IPS-NIHi11 (cell line): ENCODE measurements at places on chromosomes 2 and 18.

DNA sequence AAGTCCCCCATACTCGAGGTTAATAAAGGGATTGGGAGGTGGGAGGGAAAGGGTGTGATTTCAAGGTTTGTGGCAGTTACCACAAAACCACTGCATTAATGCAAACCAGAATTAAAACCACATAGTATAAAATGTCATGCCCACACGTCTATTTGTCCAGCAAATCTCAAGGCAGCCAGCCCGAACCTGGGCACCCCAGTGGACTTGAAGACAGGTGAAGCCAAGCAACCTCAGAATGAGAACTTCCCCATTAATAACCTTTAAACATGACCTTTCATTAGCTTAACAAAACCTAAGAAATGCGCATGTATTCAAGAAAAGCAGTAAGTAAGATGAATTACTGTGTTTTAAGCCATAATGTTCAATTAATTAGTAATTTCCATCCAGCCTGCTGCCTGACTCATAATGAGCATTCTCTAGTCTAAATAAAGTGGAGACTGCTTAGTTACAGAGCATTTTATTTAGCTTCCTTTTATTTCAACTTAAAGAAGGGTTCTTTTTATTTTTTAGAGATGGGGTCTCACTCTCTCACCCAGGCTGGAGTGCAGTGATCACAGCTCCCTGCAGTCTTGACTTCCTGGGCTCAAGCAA is 229.6 kb downstream of the FAM210A start:
- no peak for DNase-seq

DNA sequence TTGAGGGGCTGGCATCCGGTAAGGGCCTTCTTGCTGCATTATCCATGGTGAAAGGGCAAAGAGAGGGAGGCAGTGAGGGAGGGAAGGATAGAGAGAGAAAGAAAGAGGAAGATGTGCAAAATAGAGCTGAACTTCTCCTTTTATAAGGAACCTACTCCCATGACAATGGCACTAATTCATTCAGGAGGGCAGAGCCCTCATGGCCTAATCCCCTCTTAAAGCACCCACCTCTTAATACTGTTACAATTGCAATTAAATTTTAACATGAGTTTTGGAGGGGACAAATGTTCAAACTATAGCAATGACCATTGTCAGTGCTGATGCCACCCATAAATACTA is 60.2 kb downstream of the CXCR4 start:
- no peak for DNase-seq

- DNase-seq: peak; percentile 41
Measured at GRCh38 chr2:46010925-46011490, 286.2 kb upstream of the EPAS1 start.

DNA sequence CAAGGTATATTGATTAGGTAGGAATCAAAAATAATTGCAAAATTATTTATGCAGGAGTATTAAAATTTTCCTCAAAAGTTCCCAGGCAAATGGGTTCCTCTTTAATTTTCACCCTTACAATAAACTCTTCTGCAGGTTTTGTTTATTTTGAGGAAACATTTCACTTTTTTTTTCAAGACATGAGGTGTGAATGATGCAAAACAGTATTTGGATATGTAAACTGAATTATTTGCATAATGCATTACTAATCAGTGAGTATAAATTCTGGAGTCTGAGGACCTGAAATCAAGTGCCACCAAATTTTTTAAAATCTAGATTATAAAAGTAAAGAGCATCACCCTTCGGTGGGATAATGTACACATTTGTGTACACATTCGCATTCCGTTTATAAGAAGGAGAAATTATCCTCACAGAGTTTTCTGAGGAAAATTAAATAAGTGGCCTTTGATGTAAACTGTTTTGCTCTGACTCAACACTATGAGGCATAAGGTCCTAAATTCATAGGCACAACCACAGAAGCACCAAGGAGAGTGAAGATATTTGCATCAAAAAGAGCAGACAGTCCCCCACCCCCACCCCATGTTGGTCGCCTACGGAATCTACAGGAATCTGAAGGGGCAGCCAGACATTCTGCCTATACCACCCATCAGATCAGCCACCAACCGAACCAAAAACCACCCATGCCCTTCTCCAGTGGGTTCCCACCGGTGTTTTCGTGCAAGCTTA is 33.1 kb downstream of the BCL11A start:
- DNase-seq: peak; percentile 47

GRCh38 chr2:151637271-151637781 is 97.0 kb downstream of the NEB start:
- peak; percentile 18 for DNase-seq

DNA sequence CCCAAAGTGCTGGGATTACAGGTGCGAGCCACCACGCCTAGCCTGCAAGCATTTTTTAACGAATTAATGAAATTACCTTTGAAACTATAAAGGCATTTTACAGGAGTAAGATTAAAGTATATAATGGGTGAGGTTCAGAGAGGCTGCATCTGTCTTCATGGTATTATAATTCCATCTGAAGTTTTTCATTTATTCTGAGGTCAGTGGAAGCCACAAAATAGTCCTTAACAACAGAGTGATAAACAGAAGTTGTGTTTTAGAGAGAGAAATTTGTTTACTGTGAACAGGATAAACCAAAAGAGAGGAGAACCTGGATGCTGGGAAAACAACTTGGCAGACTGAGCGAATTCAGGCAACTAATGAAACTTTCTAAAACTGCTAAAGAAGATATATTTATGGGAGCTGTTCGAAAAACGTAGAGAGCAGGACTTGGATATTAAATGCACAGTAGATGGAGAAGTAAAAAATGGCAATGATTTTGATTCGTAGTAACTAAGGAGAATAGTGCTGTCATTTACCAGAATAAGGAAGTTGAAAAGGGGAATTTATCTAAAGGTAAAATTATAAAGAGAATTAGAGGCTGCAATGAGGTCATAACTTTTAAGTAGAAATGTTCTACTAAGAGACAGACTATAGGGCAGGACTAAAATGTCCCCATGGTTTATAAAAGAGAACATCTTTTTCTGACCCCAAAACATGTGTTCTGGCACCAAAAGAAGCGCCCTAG is 37.9 kb upstream of the ITGA4 start:
- no peak for DNase-seq
